ENCODE measurements at places on chromosomes 11 and 22. TPM values are rescaled to one million over a fixed set of nuclear protein-coding genes. Genes with fewer than 3 reads are reported as not detected.
A peak's percentile ranks its signal among the peaks of the same experiment; 100 is the strongest.

The DDI1 gene
- total RNA-seq: not detected

The TMEM132A gene
- total RNA-seq: 60.7 TPM

The SPINDOC gene
- total RNA-seq: 95.5 TPM

The MYBPC3 gene
- not detected for total RNA-seq

The PHOX2A gene
- total RNA-seq: not detected

The CACNA1I gene
- total RNA-seq: 0.03 TPM

The ZDHHC5 gene
- total RNA-seq: 26.8 TPM

The DENND6B gene
- 0.47 TPM for total RNA-seq

The INS gene
- not detected for total RNA-seq

The CELF1 gene
- 77.6 TPM for total RNA-seq

DNA sequence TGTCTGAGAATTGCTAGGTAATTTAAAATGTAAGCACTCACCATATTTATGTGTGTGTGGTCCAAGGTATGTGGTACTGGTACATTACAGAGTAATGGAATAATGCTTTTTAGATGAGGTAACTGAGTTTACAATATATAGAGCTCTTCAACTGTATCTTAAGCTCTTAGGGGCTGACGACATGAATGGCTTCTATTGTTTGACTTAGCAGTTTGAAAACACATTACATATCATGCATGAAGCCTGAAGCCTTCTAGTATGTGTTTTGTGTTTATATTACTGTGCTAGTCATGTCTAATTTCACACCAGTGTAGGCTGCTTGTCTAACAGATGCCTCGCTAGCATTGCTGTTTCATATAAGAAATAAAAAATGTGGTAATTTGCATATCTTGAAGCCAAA lies 37.2 kb downstream of the GAS2 start:
- DNase-seq: peak; percentile 70

- DNase-seq: no peak
These were observed 32.5 kb downstream of the MPPED2 start for GRCh38 chr11:30553521-30554110.

DNA sequence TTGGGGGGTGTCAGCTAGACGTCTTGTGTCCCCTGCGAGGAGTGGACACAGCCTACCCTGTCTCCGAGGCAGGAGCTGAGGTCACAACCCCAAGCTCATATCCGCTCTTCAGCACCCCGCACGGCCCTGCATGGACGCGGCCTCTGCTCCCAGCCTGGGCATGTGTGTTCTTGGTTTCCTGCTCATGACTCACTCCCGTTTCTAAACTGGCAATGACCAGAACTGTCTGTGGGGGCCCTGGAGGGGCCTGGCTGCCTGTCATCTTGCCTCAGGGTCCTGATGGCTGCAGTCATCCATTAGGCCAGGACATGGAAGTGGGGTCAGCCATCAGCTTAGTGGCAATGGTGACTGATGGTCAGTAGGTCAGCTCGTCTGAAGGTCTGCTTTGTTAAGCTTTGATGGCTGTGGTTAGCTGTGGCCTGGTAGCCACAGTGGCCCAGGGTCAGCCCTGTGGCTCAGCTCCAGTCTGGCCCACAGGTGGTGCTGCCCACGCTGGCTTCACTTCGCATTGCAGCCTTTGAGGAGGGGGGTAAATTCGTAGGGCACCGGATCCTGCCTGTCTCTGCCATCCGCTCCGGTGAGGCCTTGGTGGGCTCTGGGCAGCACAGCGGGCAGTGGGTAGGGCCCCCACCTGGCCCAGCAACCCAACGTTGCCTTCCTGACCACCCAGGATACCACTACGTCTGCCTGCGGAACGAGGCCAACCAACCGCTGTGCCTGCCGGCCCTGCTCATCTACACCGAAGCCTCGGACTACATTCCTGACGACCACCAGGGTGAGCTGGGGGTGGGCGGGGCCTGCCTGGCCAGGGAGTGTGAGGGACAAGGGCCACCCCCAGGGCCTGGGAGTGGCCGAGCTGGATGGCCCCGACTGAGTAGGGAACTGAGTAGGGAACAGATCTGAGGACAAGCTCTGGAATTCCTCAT lies 12.0 kb downstream of the PLCB3 start:
- DNase-seq: no peak

DNA sequence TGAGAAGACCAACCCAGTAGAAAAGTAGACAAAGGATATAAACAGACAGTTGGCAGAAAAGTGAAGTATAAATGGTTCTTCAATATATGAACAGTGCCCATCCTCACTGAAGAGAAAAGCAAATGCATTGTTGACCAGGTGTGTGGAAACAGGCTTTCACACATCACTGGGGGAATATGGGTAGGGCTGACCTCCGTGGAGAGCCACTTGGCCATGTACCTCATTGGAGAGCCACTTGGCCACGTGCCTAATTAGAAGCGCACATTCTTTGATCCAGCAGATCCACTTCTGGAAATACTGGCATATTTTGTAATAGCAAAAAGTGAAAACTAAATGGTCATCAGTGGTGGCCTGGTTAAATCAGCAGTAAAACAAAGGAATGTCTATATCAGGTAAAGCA lies 43.2 kb downstream of the PPP6R3 start:
- no peak for DNase-seq

DNA sequence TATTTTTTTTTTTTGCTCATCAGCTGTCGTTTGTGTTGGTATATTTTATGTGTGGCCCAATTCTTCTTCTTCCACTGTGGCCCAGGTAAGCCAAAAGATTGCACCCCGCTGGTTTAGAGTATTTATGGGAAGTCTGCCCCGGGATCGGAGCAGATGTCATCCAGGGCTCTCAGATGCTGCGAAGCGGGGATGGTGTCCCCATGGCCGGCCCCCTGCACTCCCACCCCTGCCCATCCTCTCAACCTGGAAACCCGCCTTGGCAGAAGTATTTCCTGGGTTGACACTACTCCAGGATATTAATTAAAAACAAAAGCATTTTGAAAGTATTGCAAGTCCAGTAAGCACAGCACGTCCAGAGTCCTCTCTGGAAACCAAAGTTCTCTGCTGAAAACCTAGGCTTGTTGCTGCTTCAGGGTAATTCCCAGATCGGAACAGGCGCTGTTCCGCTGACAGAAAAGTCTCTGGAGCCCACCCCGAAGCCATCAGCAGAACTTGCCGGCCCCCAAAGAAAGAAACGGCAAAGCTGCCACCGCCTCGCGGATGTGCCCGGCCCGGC lies 833 bp downstream of the SCUBE2 start:
- DNase-seq: no peak

GRCh38 chr11:120142441-120143100 lies 4.7 kb upstream of the TRIM29 start:
- DNase-seq: no peak

DNA sequence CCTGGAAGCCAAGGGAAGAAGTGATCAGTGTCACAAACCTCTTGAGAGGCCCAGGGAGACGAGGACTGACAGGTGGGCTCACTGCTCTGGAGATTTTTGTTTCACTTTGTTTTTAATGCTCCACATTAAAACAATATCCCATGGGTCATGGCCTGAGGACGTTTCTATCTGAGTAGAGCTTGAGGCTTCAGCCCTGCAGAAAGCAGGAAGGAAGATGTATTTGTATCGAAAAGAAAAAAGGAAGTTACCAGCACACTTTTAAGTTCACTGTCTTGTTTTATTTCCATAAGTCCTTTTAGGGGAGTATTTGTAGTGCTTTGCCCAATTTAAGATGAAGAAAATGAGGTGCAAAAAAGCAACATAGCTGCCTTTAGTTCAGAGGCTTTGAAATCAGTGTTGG lies 191.1 kb downstream of the GRIK4 start:
- DNase-seq: no peak

DNA sequence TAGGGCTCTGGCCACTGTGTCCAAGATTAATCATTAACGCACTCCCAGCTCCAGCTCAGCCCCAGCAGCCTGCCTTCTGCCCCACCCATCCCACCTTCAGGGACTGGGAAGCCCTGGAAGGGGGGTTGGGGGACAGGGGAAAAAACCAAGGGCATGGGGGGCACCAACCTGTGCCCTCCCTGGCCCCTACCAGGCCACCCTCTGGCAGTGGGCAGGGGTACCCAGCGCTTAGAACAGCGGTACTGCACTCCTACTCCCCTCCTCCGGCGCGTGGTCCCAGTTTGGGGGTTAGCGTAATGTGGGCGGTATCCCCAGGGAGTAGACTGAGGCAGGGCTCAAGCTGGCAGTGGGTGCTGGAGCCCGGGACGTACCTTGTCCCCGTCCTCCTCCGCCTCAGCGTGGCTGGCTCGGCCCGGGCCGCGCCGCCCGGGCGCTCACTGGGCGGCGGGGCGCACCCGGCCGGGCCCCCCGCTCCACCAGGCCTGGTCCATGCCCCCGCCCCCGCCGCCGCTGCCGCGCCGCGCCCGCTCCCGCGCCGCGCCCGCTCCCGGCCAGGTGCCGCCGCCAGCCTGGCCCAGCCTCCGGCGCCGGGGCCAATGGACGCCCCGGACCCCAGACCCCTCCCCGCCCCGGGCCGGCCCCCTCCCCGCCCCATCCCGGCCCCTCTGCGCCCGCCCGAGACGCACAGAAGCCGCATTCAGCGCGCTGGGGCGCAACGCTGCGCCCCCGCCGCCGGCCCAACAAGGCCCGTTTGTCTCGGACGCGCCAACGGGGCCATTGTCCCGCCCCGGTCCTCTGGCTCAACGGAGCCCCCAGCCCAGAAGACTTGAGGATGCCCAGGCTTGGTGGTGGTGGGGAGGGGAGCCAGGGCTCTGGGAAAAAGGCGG lies at the start of gene GAL3ST1:
TSS of gene GAL3ST1 (minus strand) at position 571 of the 887 bp plus-strand sequence. CDS start 17,273 bp downstream, outside the sequence.
- DNase-seq: no peak

DNA sequence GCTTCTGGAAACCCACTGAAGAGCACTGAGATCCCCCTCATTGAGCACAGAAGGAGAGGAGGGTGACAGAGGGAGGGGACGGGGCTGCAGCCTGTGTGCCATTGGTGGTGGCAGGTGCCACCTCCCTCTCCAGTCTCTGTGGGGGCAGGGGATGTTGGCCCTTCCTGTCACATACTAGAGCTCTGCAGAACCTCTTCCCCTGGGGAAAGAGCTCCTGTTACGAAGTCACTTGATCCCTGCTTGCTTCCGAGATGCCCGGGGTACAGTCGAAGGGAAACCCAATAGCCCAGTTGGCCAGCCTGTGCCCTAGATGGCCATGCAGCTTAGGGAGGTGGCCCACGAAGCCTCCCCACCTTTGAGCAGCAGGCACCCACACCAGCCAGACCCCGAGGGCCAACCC lies 29.4 kb downstream of the DAGLA start:
- DNase-seq: no peak

GRCh38 chr22:20948989-20949388 lies 18.1 kb upstream of the AIFM3 start:
- DNase-seq: no peak

DNA sequence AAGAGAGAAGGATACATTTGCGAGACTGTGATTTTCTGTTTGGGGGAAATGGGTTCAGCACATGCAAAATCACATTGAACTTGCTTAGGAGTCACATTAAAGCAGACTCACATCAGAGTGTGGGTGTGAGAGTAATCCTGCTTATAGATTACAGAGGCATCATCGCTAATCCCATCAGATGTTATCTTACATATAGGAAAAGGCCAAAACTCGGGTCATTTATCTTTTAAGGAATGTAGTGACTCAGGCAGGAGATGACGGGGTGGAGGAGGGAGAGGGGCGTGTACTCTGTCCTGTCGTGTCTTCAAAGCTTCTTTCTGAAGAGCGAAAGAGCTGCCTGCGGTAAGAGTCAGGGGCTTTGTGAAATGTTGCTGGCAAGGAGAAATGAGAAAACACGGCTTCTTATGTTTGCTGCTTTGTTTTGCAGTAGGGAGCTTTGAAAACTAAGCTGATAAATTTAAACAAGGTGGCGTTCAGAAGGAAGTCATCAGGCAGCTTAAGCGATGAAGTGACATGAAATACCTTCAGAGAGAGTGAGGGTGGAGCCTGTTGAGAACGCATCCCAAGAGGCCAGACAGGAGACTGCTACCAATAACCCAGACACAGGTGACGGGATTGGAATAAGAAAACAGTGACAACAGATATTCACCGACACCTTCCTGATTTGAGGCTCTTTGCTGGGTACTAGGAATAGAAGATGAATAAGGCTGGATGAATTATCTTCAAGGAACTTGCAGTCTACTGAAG lies 2.2 kb upstream of the C11orf16 start:
- peak; percentile 33 for DNase-seq

DNA sequence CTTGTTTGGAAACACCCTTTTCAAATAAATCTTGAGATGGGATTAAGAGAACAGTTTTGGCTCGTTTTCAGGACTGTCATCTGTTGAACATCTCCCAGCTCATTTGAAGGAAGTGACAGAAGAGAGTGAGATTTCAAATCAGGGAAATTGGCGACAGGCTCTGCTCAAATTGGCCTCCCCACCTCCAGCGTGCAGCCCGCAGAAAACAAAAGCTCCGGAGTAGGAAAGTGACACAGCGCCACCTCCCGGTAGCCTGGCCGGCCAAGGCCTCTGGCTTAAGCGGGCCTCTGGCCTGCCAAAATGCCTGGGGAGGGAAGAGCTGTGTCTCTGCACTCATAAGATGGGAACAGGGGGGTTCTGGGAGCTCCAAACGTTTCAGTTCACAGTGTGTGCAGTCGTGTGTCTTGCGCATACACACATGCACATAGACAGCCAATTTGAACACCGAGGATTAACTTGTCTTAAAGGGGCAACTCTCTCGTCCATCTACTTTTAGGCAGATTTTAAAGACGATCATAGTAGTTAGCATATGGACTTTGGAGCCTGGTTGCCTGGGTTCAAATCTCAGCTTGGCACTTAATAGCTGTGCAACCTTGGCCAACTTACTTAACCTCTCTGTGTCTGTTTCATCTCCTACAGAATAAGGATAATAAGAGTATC lies 132.7 kb upstream of the RCN1 start:
- peak; percentile 57 for DNase-seq

- no peak for DNase-seq
These were observed 102.1 kb downstream of the RASSF10 start for GRCh38 chr11:13110929-13111812.

DNA sequence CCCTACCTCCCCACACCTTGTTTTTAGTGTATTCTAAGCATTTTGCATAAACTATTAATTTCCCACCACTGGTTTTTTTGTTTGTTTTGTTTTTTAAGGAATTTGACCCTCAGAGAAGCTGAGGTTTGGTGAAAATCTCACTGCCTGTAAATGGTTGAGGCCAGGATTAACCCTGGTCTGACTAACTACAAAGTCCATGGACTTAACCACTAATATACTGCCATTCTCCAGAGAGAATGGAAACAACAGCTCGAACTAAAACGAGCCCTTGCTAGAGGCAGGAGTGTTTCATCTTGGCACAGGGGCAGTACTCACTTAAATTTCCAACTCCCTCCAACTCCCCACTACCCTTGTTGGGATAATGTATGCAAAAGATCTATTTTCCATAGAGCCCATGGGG lies 3.0 kb downstream of the CTNND1 start:
- peak; percentile 23 for DNase-seq

- DNase-seq: no peak
These were observed 265.1 kb downstream of the NELL1 start for GRCh38 chr11:20934516-20934915.

- no peak for DNase-seq
These were observed 130.8 kb downstream of the GRIK4 start for GRCh38 chr11:120642196-120642894.

DNA sequence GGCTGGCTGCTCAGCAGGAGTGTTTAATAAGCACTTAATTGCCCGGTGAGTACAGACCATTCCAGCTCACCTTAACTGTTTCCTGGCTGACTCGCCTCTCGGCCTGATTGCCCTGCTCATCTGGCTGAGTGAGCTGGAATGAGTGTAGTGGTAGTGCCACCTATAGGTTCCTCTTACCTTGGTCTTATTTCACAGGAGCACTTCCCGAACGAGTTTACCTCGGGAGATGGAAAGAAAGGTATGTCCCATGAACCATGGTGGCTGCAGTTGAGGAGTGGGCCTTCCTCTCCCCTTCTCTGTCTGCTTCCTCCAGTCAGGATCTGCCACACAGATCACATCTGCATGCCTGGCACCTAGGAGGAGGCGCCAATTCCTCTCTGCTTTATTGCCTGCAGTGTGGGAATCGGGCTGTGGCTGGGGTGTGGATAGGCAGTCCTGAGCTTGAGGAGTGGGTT lies 26.7 kb downstream of the UPB1 start:
- DNase-seq: no peak

- no peak for DNase-seq
These were observed 820.9 kb upstream of the TENM4 start for GRCh38 chr11:80261776-80262175.
